ENCODE measurements at places on chromosomes 4 and X.

- no peak for DNase-seq
Observed at GRCh38 chr4:55938481-55938880, 10.3 kb upstream of the CEP135 start.

GRCh38 chr4:110135076-110135475 is 63.3 kb downstream of the ELOVL6 start:
- DNase-seq = no peak

- DNase-seq = no peak
Observed at GRCh38 chr4:9919047-9919446, 102.2 kb downstream of the SLC2A9 start.

DNA sequence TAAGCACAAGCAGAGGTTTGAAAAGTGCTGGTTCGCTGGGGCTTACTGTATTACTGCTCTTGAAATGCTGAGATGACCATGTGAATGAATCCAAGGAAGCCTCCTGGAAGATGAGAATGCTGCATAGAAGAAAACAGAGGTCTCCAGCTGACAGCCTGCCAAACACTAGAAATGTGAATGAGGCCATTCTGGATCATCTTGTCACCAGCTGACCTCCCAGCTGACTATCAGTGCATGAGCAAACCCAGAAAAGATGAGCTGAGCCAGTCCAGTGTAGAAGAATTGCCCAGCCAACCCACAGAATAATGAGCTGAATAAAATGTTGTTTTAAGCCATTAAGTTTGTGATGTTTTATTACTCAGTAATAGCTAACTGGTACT is 49.1 kb upstream of the DYNLT3 start:
- DNase-seq = no peak

GRCh38 chrX:46279214-46279924 is 265.9 kb downstream of the ZNF674 start:
- no peak for DNase-seq

GRCh38 chrX:1676866-1677265 is 62.0 kb downstream of the ASMT start:
- no peak for DNase-seq

DNA sequence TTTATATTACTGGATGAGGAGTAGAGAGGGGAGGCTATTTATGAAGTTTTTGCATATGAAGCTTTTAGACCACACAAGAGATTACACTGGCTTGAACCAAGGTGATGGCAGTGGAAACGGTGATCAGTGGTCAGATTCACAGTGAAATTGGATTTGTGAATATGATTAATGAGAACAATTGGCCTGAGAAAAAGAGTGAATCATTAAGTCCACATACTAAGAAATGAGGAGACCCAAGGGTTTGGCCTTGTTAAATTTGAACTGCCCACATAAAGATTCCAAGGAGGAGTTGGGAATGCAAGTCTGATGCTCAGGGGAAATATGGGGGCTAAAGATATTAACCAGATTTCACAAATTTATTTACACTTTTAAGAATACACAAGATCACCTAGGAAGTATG is 155.3 kb upstream of the ADGRL3 start:
- DNase-seq = no peak

DNA sequence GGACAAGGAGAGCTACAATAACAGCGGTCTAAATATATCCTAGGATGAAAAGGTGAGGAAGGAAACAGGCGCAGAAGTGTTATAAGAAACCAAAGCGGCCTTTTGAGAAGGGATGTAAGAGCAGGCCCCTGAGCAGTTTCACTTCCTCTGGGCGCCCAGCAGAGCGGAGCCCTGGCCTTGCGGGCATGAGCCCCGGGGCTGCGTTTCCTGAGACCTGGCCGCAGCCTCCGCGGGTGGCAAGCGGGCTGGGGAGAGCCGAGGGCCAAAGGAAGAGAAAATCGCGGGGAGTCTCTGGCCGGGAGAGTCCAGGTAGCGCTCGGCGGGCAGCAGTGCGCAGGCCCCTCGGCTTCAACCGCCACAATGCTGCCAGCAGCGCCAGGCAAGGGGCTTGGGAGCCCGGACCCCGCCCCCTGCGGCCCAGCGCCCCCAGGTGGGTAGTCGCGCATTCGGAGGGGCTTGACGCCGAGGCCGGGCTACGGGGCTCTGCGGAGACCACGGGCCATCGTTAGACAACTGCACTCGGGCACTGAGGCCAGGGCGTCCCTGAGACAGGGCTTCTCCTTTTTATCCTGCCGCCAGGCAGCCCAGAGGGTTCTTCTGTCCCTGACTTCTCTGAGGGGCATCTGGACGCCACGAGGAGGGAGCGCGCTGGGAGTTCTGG is at the start of gene BANK1:
Gene BANK1, plus strand, starts transcription at position 210 of the 661 bp plus-strand sequence. Its CDS starts 151 bp downstream, at position 361.
- DNase-seq = peak; percentile 4

- no peak for DNase-seq
Observed at GRCh38 chrX:31435592-31435991, 363.8 kb upstream of the FTHL17 start.

DNA sequence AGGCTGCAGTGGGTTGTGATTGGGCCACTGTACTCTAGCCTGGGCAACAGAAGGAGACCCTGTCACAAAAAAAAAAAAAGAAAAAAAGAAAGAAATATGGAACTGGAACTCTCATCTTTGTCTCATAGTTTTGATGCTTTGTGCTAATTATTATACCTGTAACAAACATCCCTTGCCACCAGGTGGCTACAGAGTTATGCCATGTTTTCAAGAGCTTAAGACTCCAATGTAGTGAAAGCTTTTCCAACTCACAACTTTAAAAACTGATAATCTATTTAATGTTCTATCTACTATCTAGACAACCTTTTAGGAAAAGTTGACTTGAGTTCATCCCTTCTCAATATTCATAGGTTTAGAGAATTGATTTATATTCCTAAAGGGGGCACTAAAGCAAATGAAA is 42.4 kb downstream of the HTR2C start:
- no peak for DNase-seq

- DNase-seq = no peak
Observed at GRCh38 chr4:109803924-109804571, 2.2 kb upstream of the CFI start.

DNA sequence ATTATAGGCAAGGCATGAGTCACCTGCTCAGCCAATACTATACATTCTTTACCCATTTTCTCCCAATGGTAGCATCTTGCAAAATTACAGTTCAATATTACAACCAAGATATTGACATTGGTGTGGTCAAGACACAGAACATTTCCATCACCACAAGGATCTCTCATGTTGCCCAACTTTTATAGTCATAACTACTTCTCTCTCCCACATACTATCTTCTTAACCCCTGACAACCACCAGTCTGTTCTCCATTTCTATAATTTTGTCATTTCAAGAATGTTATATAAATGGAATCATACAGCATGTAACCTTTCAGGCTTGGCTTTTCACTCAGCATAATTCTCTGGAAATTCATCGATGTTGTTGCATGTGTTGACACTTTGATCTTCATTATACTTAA is 144.9 kb downstream of the ENOX2 start:
- no peak for DNase-seq

- DNase-seq = no peak
Observed at GRCh38 chr4:173146456-173146855, 22.2 kb upstream of the GALNT7 start.

DNA sequence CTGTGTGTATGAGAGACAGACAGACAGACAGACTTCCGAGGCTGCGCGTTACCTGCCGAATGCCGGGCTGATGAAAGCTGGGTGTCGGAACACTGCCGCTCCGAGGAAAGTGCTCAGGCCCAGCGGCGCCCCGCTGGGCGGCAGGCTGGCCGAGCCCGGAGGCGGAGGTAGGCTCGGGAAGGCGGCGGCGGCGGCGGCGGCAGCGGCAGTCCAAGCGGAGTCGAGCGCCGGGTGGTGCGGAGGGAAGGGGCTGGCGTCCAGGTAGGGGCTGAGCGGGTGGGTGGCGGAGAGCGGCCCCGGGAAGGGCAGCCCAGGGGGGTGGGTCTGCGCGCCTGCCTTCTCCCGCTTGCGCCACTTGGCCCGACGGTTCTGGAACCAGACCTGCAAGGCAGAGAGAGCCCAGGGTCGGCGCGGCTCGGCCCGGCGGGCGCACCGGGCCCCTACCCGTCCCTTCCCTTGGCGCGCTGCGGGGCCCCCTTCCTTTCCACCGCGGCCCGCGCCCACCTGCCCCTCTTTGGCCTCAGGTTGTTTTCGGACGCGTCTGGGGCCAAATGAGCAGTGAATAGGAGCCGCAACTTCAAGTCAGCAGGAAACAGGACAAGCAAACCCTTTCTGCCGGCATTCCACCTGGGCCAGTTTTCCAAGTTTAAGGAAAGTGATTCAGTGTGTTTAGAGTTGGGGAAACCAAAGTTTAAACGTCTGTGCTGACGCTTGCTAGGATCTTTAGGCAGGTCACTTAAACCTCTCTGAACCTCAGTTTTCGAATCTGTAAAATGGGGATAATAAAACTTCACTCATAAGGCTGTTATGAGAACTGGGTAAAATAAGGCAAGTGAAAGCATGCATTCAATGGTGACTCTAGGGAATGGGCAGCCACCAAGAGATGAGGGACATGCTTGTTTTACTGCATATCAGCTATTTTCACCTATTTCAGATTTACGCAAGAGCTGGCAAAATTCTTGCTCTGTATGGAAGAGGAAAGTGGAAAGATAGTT is 8.4 kb downstream of the ARX start:
- DNase-seq = no peak

DNA sequence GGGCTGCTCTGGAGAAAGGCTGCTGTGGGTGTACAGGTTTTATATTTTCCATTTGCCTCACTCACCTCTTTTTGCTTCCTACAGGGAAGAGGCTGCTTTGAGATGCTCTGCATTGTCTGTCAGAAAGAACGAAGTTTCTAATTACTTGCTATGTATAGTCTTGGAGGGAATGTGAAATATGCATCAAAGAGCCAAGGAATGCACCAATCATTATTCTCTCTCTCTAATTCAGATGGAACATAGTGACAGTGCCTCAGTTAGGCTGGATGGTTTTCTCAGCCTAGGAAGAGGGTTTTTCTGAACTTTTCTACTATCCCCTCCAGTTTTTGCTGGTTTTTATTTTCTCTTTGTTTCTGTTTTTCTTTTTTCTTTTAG is 106.8 kb upstream of the SLC4A4 start:
- DNase-seq = no peak

DNA sequence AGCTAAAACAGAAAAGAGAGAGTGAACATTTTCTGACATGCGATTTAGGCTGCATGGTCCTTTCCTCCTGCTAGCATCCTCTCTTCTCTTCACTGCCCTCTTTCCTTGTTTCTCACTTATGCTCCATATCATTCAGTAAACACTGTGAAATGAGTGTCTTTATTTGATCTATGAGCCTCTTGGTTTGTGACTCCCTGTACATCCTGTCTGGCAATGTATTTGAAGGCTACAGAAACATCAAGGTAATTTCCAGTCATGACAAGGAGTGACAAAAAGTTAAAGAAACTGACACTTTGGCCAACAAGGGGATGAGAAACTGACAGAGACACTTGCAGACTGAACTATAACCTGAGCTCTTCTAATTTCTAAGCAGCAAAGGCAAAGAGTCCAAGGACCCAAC is 8.7 kb downstream of the FTHL17 start:
- no peak for DNase-seq

DNA sequence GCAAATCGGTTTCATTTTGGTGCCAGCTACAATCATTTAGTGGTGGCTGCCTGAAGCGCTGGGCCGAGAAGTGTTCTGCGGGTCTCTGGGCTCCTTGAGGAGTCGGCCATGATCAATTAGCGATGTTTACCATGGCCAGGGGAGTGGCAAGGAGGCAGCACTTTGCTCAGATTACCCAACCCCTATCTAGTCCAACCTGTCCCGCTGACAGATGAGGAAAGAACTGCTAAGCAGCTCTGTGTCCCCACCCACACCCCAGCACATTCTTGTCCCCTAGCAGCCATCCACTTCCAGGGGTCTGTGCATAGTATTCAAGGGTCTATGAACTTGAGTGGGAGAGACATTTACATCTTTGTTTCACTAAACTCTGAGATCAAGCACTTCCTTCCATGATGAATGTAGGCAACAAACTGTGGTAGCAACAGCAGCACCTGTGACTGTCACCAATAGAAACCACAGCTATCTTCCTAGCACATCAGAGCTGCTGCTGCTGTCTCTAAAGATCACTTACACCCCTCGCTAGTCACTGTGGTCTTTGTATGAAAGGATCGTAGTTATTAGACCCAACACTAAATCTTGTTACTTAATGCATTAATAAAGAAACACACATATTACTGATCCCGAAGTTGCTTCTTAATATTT is 331.6 kb downstream of the BCOR start:
- DNase-seq = peak; percentile 0

GRCh38 chr4:141804836-141805235 is 168.5 kb downstream of the IL15 start:
- no peak for DNase-seq

DNA sequence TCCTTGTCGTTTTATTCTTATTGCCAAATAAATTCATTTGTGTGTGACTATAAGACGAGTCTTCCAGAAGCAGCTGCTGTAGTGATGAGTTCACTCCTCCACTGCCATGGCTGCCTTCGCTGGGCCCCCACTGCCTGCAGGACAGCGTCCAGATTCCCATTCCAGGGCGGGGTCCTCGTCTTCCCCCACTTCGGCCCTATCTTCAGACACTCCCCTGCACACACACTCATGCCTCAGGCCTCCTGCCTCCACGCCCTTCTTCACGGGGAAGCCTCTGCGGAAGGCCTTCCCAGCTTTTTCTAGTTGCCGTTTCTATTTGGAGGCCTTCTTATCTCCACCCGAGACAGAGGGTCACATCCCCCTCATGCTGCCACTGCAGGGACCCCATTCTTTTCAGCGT is 80.4 kb downstream of the SHROOM2 start:
- DNase-seq = no peak

DNA sequence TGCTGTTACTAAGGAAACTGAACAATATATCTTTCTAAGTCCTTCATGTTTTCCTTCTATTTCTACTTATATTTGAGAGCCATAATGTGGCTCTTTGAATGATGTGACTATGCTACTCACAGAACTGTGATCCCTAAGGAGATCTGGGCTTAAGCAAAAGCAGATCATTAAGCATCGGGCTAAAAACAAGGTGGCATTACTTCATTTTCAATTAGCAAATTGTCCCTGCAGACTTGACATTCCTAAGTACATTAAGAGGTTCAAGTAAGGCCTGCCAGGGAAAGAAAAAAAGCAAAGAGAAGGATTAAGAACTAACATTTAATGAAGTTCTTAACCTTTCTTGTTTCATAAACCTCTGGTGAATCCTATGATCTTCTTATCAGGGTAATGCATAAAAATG is 447.6 kb downstream of the PDGFC start:
- DNase-seq = no peak
